ENCODE measurements at places on chromosomes 16 and 17.

GRCh38 chr17:77677630-77678029, 280.9 kb upstream of the TNRC6C start:
- DNase-seq: no peak

GRCh38 chr17:4087911-4088693, 54.7 kb downstream of the ZZEF1 start:
- no peak for DNase-seq

DNA sequence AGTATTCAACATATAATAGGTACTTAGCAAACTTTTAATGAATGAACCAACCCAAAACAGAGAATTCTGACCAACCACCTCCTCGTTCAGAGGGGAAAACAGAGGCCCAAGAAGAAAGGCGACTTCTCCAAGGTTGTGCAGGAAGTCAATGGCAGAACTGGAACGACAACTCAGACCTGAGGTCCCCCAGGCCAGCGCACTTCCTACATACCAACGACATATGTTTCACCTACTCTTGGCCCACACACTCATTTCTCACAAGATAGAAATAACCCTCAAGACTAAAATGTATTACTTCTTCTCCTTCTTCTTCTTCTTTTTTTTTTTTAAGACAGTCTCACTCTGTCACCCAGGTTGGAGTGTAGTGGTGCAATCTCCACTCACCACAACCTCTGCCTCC, 14.4 kb downstream of the CHCT1 start:
- no peak for DNase-seq

GRCh38 chr17:43482103-43483012, 1.4 kb upstream of the DHX8 start:
- no peak for DNase-seq

GRCh38 chr16:11076259-11077018, 132.1 kb downstream of the CLEC16A start:
- peak; percentile 34 for DNase-seq

DNA sequence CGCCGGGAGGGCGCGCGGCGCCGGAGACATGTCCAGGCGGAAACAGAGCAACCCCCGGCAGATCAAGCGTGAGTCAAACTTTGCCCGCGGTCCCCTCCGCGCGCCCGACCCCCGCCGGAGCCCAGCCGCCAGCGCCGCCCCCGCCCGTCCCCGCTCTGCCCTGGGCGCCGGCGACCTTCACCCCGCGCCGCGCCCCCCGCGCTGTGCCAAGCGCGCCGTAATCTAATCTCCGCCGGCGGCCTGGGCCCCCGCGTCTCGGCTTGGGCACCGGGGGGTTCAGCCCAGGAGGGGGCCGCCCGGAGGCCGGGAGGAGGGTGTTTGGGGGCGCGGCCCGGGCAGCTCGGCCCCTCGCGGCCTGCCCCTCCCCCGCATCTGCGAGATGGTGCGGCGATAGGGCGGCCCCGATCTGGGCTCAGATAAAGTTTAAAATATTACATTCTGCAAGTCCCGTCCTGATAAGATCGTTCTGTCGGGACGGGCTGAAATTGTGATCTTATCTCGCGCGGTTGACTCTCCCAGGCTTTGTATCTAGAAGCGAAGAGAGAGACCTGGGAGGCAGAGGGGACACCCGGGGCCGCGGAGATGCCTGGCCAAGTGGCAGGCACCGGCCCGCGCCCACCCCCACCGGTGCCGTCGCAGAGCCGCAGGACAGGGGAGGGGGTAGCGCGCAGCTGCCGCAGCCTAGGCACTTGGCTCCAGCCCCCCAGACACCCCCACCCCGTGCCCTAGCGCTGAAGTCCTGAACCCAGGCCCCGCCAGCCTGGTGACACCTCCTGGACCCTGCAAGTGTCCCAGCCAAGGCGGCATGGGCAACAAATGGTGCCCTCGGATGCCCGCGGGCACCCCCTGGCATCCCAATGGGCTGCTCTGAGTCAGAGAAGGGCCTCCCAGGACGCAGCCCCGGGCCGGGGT, 787 bp downstream of the ZFPM1 start:
- DNase-seq: no peak

- DNase-seq: no peak
Measured at GRCh38 chr17:81391293-81391935, 3.8 kb upstream of the BAHCC1 start.

DNA sequence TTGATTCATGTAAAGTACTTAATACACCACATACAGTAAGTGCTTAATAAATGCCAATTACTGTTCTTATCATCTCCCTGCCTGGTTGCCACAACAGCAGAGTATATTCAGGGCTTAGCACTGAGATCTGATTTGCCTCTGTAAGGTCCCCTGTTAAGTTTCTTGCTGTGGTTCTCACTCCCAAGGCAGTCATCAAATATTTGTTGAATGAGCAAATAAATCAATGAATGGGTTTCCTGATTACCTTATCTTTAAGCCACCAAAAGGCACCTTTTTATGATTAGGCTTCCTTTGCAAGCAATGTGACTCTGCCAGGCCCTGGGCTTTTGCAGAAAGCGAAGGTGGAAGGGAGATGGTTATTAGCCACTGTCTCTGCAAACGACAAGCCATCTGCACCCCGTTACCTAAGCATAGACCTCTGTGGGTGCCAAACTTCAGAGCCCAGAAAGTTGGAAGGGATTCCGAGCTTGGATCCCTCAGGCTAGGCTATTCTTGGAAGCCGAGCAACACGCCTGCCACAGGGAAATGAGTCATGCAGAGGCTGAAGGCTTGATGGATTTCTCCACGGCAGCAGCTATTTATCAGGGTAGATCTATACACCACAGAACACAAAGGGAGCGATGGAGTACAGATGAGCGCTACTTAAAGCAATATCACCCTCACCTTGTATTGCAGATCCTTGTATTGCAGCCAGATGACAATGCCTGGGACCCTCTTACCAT, 102.0 kb downstream of the GRIN2A start:
- DNase-seq: no peak

- no peak for DNase-seq
Measured at GRCh38 chr17:79952265-79952877, 83.3 kb downstream of the TBC1D16 start.

GRCh38 chr17:68867759-68868516, 87.3 kb downstream of the ABCA8 start:
- no peak for DNase-seq

DNA sequence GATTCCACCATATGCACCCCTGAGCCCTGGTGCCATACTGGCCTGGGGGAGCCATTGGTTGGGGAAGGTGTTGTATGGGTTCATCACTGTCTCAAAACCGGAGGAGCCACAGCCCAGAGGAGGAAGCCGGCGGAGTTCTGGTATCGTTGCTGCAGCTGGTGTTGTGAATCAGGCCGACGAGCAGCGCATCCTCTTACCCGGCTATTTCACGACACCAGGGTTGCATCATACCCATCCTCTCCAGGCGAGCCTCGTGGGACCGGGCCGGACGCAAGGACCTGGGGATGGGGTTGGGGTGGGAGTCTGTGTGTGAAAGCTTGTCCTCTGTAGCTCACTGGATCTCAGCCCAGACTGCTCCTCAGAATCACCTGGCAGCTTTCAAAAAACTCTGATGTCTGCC, 6.6 kb upstream of the SLC12A3 start:
- DNase-seq: no peak

DNA sequence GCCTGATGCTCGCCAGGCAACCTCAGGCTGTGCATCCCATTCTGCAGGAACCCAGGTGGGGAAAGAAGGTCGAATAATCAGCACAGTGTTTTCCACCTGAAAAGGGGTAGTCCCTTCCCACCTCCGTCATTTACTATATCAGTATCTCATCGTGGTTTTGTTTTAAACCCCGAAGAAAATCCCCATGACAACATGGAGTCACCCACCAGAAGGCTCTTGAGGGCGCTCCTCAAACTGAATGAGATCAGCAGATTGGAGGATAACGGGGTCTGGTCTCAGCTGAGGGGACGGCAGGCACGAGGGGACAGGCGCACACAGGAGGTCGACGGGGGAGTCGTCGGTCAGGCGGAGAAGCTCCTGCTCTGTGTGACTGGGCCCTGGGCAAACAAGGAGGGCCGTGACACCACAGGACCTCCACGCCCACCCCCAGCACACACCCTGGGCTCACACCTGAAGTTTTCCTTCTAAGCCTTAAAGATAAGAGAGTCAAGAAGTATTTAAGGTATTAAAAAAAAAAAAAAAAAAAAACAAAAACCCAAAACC, 44.2 kb downstream of the MARF1 start:
- no peak for DNase-seq

GRCh38 chr17:64340557-64340956, 50.1 kb downstream of the PECAM1 start:
- no peak for DNase-seq

DNA sequence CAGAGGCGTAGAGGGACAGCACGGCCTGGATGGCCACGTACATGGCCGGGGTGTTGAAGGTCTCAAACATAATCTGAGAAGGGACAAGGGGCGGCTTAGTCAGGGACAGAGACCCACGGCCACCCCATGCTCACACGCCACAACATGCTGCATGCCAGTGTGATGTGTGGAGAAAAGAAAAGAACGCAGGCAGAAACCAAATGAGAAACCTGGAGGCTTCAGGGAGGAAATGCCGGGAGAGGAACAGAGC, 1.1 kb downstream of the ACTG1 start:
- no peak for DNase-seq

- DNase-seq: no peak
Measured at GRCh38 chr16:55120826-55121225, 190.2 kb downstream of the IRX5 start.

DNA sequence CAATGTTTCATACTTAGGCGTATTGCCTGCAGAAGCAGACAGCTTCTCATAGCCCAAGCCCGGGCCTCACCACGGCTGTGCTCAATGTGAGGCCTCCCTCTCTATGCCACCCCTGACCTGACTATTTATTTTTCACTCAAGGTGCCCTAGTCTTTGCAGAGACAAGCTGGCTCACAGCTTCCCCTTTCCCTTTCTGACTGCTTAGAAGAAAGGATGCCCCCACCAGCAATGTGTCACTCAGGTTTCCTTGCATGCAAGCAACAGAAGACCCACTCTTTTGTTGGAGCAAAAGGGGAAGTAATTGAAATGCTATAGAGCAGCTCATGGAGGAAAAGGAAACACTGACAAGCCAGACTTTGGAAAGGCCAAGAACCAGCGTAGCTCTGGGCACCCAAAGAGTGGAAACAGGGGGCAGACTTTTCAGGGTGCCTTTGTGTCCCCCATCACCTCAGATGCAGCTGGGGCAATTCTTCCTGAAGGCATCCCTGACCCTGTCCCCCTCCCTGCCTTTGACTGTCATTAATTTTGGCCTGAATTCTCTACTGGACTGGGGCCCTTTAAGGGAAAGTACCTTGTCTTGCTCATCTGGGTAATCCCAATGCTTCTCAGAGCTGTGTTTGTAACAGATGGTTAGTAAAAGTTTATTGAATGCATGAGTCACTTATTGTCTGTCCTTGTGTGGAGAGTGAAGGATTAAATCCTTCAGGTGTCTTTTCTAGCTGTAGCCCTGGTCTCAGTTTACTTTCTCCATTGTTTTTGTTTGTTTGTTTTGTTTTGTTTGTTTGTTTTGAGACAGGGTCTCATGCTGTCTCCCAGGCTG, 17.8 kb downstream of the RGS9 start:
- no peak for DNase-seq

DNA sequence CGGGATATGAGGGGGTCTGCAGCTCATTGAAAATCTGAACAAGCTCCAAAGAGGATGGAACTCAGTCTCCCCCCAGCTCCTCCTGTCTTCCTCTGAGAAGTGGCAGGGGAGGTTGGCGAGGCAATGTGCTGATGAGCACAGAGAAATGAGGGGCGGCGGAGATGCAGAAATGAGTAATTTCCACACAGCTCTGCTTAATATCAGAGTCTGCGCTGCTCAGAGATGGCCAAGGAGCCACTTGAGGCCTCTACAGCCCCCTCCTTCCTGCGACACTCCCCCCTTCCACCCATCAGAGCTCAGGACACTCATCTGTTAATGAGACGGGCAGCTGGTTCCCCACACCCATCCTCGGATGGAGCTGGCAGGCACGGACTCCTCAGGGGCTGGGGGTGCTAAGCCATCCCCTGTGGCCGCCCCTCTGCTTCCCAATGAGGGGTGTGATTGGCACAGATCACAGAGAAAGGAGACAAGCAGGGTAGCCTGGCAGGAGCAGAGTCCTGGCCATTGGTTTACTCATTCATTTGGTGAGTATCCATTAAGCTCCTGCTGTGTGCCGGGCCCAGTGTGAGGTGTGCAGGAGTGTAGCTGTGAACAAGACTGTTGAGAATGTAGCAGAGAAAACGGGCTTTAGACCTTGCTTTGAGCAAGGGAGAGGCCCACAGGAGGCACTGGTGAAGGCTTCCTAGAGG, 12.7 kb upstream of the CRHR1 start:
- no peak for DNase-seq

DNA sequence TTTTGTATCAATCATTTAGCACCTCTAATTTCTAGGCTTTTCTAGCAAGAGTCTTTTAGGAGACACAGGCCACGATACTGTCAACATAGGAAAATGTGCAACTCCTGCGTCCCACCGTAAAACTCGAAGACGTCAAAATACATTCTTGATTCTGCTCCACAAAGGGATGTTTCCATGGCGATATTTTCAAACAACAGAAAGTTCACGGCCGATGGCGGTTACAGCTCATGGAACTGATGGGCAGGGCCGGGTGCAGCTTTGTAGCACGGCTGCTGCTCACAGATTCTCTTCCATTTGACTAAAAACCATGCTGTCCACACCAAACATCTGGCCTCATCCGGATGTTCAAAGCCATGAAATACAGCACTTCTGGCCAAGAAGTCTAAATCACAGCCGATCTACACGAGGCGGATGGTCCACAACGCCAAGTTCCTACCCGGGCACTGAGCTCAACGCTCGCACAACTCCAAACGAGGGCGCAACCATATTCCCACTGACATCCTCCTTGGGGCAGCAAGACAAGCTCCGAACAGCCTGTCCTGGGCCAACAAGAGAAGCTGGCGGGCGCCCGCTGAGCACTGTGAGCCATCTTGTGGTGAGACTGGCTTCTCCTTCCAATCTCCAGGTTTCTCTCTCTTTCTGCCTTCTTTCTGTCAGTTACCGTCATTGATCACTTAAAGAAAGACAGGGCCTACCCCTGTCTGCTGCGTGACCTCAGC, 79.8 kb downstream of the ZNF778 start:
- no peak for DNase-seq

DNA sequence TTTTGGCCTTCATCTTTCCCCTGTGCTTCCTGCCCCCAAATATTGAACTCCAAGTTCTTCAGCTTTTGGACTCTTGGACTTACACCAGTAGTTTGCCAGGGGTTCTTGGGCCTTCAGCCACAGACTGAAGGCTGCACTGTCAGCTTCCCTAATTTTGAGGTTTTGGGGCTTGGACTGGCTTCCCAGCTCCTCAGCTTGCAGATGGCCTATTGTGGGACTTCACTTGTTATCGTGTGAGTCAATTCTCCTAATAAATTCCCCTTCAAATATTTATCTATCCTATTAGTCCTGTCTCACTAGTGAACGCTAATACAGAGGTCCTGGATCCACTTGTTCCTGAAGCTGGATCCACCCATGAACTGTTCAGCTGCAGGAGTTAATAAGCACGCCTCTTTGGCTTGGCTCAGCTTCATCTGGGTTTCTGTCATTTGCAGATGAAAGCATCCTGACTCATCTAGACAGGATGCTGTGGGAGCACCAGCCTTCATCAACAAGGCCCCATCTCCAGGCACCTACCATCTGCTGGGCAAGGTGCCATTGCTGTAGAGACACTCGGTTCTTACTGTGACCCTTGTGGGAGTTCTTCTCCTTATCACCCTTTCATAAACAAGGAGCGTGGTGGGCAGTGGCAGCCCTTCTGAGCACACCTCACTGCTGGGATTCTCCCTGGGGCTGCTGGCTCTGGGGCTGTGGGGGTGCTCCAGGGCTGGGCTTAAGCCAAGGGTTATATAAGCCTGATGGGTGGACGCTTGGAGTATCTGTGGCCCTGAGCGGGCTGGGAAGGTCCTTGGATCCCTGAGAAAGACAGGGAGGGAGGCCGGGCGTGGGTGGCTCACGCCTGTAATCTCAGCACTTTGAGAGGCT, 23.1 kb downstream of the LAT start:
- DNase-seq: peak; percentile 43

- no peak for DNase-seq
Measured at GRCh38 chr16:73050201-73051099, 2.5 kb upstream of the ZFHX3 start.
